ENCODE measurements at places on chromosomes 16 and 17. TPM values are rescaled to one million over a fixed set of nuclear protein-coding genes. Genes with fewer than 3 reads are reported as not detected.

BAIAP2 gene
- total RNA-seq: 3.6 TPM

- DNase-seq: peak; percentile 22
These were observed 3.5 kb upstream of the CNEP1R1 start for GRCh38 chr16:50021544-50021943.

DNA sequence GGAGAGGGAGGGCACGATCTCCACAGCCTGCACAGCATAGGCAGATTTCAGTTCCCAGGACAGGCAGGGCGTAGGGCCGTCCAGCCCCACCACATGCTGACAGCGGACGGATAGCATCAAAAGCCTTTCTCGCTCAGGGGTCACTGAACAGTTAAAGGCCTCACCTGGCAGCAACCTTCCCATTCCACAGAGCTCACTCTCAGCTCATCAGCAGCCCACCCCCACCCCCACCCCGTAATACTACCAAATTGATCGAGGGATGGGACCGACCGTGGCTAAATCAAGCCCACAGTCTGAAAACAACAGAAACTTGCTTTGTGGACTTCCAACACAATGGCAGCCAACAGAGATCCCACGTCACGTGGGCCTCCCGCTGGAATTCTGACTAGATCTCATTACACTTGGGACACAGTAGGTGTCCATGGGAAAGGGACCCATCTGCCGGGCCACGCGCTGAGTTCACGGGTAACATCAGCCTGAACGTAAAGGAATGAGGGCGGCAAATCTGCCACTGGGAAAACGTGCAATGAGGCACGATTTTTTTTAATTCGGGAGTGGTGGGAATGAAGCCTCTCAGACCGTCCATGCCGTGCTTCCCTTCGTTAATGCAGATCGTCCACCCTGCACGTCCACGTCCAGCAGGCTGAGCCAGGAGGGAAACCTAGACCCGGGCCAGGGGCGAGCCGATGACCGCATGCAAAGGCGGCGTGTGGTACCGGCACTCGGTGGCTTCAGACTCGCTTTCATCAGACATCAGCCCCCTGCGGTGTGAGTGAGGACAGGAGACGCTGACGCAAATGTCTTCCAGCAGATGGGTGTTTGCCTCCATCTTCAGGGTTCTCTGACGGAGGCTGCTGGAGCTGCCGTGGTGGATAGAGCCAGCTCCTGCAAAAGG is 92.1 kb downstream of the TBC1D16 start:
- no peak for DNase-seq

GRCh38 chr17:80852476-80853015 is 139.1 kb upstream of the CHMP6 start:
- DNase-seq: no peak

GRCh38 chr16:7584561-7584960 is 251.9 kb downstream of the RBFOX1 start:
- DNase-seq: no peak

GRCh38 chr17:44038604-44039011 is 23.8 kb upstream of the TMEM101 start:
- DNase-seq: no peak

DNA sequence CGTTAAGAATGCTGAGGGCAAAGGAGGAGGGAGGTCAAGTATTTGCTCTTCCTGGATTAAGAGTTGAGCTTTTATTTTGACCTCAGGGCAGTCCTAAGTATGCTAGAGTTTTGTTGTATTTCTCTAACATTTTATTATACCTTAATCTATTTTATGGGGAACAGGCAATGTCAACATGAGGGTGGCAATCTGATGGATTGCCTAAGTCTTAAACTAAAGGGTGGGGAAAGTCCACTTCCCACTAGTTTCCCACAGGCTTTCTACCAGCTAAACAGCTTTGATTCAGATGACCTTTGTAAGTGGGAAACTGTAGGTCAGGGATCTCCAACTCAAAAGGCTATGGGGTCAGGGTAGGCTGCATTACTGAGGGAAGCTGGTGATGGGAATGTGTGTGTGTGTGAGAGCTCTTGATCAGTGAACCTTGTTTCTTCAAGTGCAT is 24.9 kb downstream of the HSD17B2 start:
- DNase-seq: no peak

DNA sequence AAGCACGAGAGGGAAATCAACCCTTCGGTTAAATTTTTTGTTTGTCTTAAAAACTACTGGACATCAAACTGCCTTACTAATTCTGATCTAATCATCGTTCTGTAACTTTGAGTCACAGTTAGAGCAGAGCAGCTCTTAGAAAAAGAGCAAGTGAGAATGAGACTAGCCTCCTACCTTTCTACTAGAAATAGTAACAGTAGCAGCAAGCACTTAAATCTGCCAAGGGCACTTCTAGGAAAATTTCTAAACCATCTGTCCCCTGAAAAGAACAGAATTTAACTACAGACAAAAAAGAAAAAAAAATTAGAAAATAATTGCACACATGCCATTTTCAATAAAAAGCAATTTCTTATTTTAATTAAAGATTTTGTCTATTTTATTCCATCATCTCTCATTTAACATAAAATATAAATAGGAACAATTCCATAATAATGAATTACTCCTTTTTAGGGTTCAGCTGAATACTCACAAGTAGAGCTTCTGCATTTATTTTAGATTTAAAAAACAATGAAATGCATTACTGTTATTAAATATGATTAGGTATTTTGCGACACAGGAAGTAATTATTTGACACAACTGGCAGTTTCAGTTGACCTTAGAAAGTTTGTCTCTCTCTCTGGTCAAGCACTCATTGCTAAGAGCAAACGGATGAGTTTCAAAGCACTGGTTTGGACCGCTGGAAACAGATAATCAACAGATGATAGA is 250.8 kb upstream of the SOX9 start:
- DNase-seq: no peak

Data from activated CD4-positive, alpha-beta memory T cell treated with anti-CD3 and anti-CD28 coated beads for 36 hours (primary cell).